CD4-positive, alpha-beta T cell treated with Interleukin-6 for 4 hours (primary cell): ENCODE measurements at places on chromosomes 3 and 15.

DNA sequence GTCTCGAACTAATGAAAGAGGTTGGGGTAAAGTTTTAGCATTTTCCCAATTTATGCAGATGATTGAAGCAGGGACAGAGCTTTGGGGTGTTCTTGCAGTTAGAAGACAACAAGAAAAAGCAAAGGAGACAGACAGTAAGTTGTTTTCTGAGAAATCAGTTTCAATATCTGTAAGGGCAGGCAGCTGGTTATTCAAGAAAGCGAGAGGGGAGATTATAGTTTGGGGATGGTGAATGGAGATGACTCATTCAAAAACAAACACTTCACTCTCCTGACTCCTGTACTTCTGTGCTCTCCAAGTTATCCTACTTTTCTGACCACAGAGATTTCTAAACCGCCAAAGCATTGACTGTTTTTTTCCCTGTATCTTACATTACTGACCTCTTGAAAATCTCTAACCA, 352.0 kb downstream of the GAP43 start:
- no peak for DNase-seq

DNA sequence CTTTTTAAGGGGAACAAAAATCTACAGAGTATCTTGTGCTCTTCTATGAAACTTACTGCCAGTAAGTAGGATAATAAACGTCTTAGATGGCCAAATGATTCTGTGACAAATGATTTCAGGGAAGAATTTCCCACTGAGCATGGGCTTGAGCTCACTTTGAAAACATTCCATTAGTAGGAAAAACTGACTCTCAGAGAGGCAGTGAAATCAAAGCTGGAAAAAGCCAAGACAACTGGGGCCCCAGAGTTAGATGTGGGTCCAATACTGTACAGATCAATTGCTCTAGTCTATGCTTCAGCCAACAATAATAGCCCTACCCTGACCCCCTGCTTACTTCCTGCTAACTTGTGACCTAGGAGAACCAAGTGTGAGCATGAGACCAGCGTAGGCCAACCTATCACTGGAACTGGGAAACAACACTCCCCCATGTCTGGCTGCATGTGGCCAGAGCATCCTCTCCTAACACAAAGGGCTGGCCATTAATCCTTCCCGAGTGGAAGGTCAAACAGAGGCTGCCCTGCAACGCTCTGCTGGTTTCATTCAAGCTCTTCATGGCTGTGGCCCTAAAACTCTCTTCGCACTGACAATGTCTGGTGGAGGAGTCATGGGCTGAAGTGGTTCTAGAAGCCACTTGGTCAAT, 68.8 kb downstream of the FOXB1 start:
- no peak for DNase-seq

- no peak for DNase-seq
These were observed 1.1 kb upstream of the ZBTB38 start for GRCh38 chr3:141367038-141367730.

DNA sequence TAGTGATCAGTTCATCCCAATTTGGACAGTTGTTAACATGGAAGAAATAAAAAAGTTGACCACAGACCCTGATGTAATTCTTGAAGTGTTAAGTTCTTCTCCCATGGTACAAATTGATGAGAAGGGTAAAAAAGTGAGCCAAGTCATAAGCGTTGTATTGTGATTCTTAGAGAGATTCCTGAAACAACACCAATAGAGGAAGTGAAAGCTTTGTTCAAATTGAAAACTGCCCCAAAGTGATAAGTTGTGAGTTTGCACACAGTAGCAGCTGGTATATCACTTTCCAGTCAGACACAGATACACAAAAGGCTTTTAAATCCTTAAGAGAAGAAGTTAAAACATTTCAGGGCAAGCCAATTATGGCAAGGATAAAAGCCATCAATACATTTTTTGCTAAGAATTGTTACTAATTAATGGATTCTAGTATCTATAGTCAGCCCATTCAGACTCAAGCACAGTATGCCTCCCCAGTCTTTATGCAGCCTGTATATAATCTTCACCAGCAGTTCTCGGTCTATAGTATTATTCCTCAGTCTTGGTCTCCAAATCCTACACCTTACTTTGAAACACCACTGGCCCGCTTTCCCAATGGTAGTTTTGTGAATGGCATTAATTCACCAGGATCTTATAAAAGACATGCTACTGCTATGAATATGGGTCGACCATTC, 38.2 kb downstream of the CDIN1 start:
- no peak for DNase-seq

DNA sequence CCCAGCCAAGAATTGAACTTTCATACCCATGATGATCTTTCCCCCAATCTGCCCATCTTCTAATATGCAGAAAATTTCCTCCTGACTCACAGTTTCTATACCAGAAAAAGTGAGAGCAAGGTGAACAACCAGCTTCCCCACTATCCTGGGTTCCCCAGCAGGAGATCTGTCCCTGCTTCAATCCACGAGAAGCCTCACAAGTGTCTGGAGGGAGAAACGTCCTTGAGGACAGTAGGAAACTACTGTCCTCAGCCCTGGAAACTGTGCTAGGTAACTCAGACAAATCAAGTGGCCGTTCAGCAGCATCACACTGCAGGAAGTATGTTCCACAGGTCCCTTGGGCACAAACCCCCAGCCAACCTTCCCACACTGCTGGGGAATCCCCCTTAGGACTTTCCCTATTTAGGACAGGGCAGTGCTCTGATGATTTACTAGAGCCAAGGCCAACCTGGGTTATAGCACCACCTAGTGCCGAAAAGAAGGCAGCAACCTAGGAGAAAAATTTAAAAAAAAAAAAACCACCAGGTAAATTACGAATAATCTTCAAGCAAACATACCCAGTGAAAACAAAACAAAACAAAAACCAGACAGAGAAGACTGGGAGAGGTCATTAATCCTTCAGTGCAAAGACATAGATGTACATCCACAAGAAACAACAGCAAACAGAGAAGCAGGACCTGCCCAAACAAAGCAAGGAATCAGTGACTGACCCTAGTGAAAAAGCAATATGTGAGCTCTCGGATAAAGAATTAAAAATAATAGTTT, 36.0 kb downstream of the MORC1 start:
- DNase-seq = peak; percentile 6

DNA sequence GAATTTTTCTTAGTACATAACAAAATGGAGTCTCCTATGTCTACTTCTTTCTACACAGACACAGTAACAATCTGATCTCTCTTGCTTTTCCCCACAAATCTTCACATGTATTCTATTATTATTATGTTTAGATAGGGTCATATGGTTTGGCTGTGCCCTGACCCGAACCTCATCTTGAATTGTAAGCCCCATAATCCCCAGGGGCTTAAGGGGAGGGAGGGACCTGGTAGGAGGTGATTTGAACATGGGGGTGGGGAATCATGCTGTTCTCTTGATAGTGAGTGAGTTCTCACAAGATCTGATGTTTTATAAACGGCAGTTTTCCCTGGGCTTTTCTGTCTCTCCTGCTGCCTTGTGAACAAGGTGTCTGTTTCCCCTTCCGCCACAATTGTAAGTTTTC, 86.7 kb upstream of the SELENOK start:
- DNase-seq = no peak

- no peak for DNase-seq
These were observed 81.4 kb downstream of the NCEH1 start for GRCh38 chr3:172629470-172629869.

GRCh38 chr15:94968133-94968532, 736.8 kb downstream of the MCTP2 start:
- DNase-seq = no peak

GRCh38 chr3:25420147-25420546, 7.9 kb upstream of the RARB start:
- no peak for DNase-seq

- no peak for DNase-seq
These were observed 162.5 kb downstream of the NUP210 start for GRCh38 chr3:13257666-13258065.

DNA sequence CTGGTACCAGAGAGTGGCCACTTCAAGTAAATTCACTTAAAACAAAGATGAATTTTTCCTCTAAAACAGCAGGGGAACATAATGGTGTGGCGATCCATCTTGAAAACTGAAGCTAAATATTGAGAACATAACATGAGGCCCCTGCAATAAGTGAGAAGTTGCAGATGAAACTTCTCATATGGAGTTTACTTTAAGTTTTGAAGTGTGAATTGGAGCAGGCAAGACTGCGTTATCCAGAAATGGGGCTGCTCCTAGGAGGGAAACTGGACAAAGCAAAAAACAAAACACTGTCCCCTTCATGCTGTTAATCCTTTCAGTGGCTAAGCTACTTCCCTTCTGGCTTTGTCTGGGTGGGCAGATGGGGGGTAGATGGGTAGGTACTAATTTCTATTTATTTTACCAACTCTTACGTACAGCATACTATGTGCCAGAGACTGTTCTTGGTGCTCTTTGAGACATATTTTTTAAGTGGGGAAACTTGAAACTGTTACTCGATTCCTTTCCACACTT, 172.8 kb downstream of the TAFA4 start:
- no peak for DNase-seq

DNA sequence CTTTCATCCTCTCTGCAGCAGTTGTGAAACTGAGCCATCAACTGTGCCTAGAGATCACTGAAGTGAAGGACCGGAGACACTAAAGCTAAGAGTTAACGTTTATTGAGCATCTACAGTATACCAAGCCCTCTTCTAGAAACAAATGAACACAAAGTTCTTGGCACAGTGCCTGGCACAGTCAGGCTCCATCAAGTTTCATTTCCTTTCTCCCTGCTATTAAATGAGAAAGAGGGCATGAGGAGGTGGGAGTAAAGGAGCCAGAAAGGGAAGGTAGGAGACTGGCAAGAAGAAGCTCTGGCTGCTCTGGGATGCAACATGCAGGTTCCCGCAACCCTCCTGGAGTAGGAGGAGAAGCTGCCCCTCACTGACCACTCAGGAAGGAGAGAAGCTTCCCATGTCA, 30.6 kb downstream of the CYP19A1 start:
- DNase-seq = no peak

DNA sequence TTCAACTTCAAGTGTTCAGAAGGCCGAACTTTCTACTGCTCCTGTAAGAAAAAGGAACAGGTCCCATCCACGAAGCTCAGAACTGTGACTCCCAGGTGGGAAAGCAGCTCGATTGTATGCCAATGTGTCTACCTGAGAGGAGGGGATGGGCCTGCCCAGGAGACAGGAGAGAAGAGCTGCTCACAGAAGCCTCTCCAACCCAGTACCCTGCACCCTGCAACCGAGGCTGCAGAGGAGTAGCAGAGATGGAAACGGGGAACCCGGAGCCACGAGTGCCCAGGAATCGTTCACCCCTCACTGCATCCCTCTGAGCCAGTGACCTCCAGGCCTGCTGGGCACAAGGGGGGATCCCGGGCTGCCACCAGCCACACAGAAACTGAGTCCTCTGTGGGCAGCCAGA, 86.5 kb upstream of the PRR23E start:
- no peak for DNase-seq

GRCh38 chr3:138449490-138449889, 15.1 kb downstream of the ESYT3 start:
- DNase-seq = no peak
